NCI-H187 (cell line): ENCODE measurements at places on chromosomes 3 and 15.

DNA sequence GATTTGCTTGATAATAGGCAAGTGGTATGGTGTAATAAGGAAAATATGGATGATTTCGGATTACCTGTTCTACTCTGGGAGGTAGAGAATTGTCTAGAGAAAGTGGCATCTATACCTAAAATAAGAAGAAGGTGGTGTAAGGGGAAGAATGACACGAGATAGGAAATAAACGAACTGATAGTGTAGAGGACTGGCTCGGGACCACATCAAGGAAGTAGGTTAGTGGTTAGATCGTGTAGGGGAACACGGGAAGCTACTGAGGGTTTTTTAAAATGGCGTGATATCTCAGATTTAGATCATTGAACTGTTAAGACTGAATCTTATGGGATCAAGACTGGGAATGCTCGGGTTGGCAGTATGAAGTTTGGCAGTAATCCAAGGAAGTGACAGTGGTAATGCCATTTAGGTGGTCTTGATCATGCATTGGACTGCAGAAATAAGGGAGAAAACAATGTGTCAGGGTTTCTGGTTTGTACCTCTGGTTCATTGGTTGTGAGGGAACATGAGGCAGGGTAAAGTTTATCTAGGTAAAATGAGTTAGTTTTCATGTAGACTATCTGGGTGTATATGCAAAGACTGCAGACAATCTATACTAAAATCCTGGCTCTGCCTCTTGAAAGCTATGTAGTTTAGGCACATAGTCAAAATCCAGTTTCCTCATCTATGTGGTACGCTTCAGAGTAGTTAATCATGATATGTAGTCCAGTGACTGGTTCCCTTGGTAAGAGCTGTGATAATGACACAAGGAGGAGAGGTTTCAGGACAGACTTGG is 7.4 kb downstream of the RPL14 start:
- no peak for DNase-seq

DNA sequence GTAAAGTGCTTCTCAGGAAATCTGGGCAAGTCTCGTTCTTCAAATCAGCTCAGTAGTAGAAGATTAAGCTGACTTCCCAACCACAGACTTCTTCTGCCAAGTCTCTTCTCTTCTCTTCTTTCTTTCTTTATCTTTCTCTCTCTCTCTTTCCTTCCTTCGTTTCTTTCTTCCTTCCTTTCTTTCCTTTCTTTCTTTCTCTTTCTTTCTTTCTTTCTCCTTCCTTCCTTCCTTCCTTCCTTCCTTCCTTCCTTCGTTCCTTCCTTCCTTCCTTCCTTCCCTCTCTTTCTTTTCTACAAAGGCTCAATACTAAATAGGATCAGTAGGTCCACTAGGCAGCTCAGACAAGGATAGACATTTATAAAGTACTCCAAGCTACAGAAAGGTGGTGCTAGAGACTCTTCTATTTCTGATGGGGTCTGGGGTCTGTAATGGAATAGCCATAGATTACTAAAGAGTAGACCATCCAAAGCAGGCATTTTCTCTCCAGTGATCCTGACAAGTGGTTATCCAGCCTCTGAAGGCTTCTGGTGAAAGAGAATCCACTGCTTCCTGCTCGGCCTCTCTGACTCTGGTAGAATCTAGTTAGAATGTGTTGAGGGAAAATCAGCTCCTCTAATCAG is 100.8 kb downstream of the TPRG1 start:
- DNase-seq = no peak

DNA sequence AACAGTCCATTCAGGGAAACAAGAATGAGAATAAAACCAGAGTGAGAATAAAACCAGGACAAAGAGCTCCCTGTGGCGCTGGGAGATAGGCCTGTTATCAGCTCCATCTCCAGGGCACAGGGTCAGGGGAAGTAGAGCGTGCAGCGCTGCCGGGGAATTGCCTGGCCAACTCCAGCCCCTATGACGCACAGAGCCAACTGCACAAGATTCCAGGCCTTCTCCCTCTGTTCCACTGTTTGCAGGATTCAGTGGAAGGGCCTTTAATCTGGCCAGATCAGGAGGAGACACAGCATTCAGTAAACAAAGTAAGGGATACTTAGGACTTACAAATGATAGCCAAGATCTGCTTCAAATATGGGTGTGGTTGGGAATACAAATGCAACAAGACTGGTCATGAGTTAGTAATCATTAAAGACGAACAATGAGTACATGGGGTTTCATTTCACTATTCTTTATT is 49.4 kb downstream of the ITGB5 start:
- no peak for DNase-seq

DNA sequence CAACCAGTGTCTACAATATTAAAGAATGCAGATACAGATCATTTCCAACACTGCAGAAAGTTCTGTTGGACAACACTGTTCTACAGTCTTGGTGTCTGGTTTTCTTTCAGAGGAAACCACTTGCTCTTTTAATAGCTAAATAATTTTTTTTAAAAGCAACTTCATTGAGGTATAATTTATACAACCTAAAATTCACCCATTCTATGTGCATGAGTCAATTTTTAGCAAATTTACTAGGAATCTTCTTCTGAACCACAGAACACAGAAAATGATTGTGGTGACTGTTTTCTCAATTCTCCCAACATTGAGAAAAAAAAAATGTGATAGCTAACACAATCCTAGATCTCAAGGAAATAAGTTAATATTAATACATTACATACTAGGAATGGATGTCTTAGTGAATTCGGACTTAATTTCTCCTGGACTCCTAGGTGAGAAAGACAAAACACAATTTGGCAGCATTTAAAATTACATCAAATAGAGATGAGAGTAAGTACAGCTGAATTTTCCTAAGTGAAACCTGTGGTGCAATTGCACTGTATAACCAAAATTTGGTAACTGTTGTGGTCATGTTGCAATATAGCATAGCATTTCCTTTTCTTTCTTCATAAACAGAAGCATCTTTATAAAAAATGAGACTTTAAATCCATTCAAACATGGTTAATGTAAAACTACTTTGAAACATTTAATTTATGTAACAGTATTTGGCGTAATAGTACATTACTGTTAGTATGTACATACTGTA is 15.3 kb upstream of the PLCL2 start:
- DNase-seq = no peak

DNA sequence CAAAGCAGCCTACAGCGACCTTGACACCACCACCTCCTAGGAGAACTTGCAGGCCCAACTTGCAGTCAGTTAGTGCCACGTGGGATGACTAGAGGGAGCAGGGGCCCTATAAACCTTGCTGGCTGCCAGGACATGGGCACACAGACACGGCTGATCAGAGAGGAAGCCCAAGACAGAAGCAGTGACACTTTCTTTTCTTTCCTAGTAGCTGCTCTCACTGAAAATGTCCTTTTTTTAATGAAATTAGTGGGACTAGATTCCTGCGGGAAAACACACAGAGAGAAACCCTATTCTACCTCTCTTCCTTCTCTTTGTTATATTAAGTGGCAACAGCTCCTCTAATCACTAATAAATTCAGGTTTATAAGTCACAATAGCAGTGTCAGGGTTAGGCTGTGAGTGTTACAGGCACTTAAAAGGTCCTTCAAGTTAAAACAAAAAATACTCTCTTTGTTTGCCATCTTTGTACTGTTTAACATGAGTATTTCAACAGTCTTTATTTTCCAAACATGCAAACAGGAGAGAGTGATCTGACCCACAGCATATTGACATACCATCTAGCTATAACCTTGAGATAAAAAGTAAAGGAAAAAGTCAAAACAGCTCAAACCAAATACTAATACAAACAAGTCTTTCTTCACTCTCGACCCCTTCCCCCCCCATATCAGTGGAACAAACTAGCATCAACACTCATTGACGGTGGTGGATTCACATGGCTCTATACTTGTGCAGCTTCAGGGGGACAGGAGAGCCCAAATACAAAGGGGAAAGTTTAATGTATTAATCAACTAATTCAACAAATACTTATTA is 2.1 kb upstream of the TMEM212 start:
- no peak for DNase-seq

DNA sequence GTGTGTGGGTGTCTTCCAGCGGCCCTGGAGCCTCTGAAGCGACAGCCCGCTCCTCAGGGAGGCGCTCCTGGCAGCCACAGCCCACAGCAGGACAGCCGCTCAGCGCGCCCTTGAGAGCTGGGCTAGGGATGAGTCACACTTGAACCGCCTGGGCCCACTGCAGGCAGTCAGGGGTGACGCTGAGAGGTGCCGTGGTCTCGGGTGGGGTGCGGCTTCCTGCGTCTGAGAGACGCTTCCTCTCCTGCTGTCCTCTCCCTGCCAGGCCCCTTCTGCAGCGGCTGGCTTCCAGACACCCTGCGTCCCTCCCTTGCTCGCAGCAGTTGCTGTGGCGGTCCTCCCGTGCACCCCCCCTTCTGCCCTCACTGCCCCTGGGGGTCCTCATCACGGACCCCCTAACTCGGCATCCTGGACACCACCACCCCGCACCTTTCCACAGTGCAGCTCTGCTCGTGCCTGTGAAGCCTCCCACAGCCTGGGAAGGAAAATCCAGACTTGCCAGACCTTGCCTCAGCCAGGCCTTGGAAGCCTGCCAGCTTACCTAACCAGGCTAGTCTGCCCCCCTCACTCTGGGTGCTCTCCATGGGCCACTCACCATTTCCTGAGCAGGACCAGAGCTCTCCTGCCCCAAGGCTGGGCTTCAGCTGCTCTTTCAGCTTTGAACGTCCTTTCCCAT is 1.1 kb upstream of the SPTBN5 start:
- no peak for DNase-seq

DNA sequence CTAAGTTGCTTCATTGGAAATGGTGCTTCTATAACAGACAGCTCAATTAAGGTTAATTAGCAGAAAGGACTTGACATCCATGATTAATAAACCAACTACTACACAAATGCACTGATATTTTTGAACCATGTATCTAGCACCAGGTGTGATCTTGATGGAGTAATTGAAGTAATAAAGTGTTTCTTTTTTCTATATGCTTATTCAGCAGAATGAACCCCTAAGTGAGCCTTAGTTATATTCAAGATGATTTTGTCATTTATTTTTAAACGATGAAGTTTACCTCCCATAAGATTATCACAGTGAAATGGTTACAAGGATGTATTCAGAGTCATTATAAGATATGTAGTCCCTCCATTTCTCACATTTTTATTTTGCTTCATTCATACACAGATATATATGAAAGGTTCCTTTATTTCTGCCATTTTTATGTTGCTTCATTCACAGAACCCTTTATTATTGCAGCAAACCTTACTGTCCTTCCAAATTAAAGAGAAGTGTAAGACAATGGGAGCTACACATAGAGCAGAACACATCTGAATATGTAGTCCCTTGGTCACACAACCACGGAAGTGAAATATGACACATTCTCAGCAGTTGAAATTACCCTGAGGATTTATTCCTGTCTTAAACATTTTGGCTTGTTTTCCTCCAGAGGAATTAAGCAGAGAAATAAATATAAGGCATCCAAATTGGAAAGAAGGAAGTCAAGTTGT is 295.0 kb downstream of the RAP2B start:
- DNase-seq = no peak

- DNase-seq = no peak
These were observed 214.1 kb upstream of the CHRM5 start for GRCh38 chr15:33754242-33754641.

- no peak for DNase-seq
These were observed 48.7 kb downstream of the CADM2 start for GRCh38 chr3:85007195-85008094.

GRCh38 chr15:27219636-27220035 is 248.7 kb downstream of the GABRG3 start:
- no peak for DNase-seq

DNA sequence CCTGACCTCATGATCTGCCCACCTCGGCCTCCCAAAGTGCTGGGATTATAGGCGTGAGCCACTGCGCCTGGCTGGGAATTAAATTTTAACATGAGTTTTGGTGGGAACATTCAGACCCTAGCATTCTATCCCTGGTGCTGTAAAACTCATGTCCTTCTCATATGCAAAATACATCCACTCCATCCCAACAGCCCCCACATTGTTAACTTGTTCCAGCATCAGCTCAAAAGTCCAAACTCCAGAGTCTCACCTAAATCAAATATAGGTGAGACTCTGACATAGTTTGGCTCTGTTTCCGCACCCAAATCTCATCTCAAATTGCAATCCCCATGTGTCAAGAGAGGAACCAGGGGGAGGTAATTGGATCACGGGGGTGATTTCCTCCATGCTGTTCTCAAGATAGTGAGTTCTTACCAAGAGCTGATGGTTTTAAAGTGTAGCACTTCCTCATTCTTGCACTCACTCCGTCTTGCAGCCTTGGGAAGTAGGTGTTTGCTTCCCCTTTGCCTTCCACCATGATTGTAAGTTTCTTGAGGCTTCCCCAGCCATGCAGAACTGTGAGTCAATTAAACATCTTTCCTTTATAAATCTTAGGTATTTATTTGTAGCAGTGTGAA is 96.2 kb upstream of the PLCL2 start:
- no peak for DNase-seq

DNA sequence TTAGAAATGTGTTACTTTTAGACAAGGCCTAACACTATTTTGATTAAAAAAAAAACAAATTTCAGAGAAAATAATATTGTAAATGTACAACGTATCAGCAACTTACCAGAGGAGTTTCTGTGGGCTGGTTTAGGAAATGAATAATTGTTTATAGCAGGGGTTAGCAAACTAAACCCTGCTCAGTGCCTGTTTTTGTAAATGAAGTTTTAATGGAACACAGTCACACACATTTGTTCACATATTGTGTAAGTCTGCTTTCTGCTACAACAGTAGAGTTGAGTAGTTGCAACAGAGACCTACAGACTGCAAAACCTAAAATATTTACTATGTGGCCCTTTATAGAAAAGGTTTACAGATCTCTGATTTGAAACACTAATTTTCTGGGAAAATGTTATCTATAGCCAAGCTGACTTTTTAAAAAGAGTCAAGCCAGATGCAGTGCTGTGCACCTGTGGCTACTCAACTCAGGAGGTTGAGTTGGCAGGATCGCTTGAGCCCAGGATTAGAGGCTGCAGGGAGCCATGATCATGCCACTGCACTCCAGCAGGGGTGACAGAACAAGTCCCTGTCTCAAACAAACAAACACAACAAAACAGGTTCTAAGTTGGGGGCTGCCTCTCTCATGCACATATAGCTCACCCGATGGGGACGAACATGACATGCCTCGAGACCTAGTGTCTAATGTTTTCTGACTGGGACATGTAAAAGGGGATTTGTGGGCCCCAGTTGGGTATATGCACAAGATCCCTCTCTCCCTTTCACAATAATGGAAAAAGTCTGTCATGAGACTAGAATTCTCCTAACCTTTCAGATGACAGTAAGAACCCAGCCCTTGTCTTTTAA is 182.5 kb downstream of the TNIK start:
- DNase-seq = no peak

DNA sequence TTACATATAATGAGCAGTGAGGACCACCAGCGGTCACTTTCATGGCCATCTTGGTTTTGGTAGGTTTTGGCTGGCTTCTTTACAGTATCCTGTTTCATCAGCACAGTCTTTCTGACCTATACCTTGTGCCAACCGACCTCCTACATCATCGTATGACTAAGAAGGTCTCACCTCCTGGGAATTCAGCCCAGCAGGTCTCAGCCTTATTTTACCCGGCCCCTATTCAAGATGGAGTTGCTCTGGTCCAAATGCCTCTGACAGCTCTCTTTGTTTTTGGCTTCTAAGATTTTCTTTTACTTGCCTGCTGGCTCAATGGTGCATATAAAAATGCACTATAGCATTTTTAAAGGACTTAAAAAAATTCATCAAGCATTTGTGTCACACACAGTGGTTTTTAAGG is 3.2 kb upstream of the MME start:
- DNase-seq = no peak
